ENCODE measurements at places on chromosomes 11 and 22.

DNA sequence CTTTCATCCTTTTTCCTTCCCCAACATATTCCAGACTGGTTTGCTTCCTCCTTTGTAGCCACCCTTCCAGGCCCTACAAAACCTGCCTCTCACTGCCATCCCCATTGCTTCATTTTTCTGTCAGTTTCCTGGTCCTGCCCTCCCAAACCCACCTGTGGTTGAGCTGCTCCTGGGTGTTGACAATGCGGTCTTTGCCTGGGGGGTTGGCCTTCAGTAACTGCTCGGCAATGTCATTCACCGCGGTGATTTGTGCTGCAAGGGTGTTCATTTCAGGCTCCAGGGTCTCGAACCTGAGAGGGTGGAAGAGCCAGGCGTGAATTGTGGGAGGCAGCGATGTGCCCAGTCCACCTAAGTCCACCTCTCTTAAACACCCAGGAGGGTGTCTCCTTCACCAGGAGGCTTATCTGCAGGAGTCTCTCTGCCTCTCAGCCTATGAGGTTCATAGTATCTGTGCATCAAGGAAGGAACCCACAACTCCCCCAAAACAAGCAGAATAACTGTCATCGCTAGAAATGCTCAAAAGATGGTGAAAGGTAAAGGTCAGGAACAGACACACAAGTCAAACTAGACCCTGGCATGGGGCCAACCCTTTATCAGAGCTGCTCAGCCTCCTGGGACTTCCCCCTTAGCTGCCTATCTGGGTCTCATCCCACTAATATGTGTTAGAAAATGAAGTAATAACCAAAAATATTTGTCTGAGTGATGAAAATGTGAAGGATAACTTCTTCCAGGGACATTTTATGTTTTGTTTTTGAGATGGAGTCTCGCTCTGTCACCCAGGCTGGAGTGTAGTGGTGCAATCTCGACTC is 23.9 kb upstream of the RBM4B start:
- no peak for DNase-seq

DNA sequence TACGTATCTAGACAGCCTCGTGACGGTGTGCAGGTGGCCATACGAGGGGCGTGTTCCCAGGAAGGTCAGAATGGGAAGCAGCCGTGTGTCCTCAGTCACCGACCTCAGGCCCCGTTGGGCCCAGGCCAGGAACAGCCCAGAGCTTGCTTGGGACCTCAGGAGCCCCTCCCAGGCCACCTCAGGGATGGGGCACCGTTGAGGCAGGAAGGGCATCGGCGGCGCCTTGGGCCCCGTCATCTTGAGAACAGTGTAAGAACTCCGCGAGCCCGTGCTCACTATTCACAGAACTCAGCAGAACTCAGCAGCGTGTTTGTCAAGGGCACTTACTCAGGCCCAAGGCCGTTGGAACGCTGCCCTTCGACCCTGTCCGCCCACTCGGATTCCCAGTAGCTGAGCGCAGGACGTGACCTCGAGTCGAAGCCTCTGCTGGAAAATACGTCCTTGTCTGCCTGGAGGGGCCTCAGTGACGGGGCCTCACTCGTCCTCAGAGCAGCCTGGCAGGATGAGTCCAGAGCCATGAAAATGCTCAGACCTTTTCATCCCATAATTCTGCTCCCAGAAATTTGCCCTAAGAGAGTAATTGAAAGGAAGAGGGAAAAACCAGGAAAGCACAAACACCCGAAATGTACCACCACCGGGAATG is 1134.8 kb downstream of the BRD1 start:
- no peak for DNase-seq

DNA sequence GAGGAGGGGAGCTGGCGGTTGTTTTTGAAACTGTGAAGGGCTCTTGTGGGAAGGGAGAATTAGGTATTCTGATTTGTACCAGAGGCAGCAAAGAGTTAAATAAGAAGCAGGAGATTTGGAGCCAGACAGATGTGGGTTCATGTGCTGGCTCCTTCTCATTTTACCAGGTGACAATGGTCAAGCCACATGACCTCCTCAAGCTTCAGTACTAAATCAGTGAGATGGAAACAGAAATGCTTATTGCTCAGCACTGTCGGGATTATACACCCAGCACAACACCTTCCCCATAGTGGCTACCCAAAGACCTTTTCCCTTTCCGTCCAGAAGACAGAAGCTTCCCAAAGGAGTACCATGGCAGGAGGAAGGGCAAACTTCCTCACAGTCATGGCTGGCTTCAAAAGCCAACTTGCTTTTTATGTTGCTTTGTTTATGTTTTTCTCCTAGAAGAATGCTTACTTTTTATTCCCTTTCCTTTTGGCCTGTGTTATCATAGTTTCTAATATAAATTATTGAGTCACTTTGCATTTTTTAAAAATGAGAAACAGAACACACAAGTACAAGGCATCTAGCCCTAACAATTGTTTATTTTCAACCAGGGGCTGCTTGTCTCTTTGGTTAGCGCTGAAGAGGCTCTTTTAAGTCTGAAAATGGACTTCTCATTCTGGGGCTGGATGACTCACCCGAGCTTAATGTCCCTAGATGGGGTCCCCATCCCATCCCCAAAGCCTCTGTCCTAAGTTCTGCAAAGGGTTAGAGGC is 181.5 kb upstream of the ZBED5 start:
- no peak for DNase-seq

- no peak for DNase-seq
Observed at GRCh38 chr11:83336993-83337392, 50.8 kb upstream of the CCDC90B start.

- DNase-seq: no peak
Observed at GRCh38 chr22:28394513-28395110, 285.0 kb downstream of the TTC28 start.

DNA sequence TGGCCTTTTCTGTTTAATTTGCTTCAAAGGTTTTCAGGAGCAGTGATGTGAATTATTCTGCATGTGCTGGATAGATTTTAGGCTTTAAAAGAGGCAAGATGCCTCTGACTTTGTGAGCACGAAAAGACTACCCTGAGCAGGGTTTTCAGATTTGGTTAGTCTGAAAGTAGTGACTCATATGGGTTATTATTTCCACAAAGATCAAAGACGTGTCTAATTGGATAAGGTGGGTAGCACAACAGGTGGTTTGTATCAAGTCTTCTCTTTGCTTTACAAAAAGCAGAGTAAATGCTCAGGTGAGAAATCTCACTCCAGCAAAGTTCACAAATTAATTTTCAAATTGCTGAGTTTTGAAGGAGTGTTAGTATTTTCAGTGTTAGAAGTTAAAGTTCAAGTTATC is 37.6 kb upstream of the DBX1 start:
- no peak for DNase-seq

- DNase-seq: peak; percentile 76
Observed at GRCh38 chr22:46604306-46604690, 15.9 kb upstream of the GRAMD4 start.

- no peak for DNase-seq
Observed at GRCh38 chr22:21771631-21771976, 36.0 kb upstream of the YPEL1 start.

DNA sequence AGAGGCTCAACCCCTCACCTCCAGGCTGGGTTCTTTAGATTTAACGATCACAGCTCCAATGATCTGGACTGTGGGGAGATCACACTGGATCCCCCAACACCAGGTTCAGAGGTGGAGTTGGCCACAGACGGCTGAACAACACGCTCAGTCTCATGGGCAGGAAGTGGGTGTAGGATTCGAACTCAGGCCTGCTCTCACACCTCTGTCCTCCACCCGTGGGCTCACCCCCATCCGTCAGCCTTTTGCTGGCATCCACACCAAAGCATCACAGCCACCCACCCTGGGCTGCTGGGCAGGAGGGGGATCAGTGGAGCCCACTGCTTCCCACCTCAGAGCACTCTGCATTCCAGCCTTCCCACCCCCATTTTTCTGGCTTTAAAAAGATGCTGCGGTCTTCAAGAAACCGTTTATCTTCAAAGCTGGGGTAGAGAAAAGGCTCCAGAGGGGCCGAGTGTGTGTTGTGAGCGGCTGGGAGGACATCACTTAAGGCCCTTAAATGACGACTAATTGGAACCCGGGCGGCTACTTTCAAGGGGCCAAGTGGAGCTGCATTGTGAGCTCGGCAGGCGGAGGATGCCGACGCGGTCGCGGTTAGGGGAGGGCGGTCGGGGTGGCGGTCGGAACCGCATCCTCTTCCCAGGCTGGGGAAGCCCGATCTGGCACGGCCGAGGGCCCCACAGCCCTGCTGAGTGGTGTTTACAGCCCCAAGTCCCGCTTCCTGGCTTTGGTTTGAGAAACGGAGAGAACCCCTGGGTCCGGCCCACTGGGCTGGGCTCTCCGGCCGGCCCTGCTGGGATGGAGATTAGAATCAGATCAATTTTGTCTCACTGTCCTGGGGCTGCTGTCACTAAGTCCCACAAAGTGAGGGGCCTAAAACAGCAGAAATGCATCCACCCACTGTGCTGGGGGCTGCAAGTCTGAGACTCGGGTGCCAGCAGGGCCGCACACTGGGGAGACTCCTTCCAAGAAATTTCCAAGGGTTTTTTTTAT is 15.9 kb upstream of the FGF3 start:
- no peak for DNase-seq

DNA sequence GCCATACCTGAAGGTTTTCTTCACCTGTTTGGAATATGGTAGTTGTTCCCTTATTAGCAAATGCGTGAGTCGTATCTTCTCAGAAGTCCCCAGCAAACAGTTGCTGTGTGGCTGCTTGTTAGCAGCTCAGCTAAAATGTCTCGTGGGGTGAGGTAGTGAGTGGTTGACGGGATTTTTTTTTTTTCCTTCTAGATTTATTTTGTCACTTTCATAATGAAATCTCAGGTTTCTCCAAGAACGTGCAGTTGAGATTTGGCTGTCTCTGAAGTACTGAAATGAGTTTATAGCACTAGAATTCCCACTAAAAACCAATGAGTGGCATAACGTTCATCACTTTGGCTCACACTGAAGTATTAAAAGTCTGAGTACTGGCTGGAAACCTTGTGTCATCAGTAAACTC is 16.8 kb downstream of the RCN1 start:
- DNase-seq: no peak

GRCh38 chr11:17413414-17414316 is 25.2 kb upstream of the KCNJ11 start:
- no peak for DNase-seq

DNA sequence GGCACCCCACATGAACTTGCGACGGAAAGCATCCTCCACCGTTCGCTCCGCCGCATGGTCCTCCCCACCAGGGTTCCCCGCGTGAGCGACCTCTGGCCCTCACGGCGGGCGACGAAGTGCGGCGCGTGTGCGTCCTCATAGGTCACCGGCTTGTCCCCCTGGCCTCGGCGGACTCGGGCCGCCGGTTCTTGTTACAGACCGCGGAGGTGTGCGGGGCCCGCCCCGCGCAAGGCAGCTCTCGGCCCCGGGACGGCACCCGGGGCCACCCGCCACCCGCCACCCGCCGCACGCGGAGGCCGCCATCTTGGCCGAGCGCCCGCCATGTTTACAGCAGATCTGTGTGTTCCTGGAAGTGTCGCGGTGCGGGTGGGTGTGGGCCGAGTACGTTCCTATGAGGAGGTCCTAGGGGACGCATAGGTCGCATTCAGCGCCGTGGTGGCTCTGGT is 3.5 kb upstream of the IFITM2 start:
- DNase-seq: no peak

DNA sequence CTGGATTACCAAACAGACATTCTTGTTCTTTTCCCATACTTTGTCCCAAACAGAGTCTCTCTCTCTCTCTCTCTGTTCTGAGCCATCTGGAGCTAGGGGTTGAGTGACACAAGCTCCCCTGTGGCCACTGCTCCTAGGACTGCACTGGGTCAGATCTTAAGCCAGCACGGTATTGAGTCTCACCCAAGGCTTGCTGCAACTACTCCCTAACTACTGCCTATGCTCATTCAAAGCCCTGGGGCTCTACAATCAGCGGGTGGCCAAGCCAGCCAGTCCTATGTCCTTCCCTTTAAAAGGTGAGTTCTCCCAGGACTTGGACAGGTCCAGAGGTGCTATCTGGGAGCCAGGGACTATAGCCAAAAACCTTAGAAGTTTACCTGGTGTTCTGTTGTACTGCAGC is 385.6 kb downstream of the CNTN5 start:
- no peak for DNase-seq

GRCh38 chr22:32531931-32532819 is 57.6 kb downstream of the FBXO7 start:
- DNase-seq: peak; percentile 77

- DNase-seq: no peak
Observed at GRCh38 chr11:128832121-128832497, 35.0 kb downstream of the KCNJ1 start.

DNA sequence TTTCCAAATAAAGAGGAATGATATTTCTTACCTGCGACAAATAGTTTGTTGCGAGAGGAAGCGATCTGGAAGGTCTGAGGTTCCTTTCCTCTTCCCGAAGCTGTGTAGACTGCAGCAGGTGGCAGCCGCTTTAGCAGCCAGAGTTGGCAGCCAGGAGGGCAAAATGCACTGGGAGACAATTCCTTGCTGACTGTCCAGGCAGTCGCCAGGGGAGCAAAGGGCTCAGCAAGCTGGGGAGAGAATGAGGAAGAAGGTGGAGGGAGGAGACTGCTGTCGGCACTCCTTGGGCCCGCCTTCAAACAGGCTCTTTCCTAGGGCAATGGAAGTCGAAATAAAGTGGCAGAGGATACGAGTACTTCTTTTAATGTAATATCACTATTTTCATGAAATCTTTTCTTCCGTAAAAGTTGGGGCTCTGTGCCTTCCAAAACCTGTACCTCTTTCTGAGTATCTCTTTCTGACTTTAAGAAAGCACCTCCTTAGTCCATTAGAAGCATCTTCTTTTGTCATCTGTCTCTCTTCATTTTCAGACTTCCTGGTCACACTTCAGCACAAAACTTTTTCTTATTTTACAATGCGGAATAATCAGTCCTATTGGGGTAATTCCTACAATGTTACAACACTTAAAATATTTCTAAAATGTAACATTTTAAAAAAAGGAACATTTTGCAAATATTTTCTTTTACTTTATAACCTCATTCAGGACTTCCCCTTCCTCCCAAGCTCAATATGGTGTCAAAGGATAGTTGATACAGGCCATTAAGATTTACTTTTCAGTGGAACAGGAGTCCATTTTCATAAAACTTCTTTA is at the start of gene IL18:
TSS of gene IL18 (minus strand) at position 220 of the 811 bp plus-strand sequence. CDS start 9,041 bp downstream, outside the sequence.
- peak; percentile 90 for DNase-seq

- DNase-seq: no peak
Observed at GRCh38 chr22:44055805-44056204, 31.7 kb downstream of the PARVB start.

GRCh38 chr11:90197377-90197776 is 25.5 kb downstream of the CHORDC1 start:
- DNase-seq: no peak

GRCh38 chr22:46055181-46055875 is 78.4 kb upstream of the WNT7B start:
- DNase-seq: no peak

DNA sequence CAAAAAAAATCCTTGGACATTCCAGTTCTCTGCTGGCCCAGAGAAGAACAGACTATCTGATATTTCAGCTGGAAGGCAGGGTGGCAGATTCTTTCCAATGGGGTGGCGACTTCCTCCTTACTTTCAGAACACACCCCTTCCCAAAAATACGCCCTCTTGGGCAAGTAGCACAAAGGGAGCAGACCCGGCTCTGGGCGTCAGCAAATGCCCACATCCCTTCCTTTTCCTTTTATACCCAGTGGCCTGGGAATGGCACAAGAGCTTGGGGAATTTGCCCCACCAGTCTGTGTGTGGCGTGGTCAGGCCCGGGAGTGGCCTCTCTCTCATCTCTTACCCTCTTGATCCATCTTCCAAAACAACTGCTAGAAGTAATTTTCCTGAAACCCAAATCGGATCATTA is 33.0 kb upstream of the NUP160 start:
- DNase-seq: peak; percentile 51
